ENCODE measurements at places on chromosomes 3 and 15. TPM values are rescaled to one million over a fixed set of nuclear protein-coding genes. Genes with fewer than 3 reads are reported as not detected.
A peak's percentile ranks its signal among the peaks of the same experiment; 100 is the strongest.

Gene GOLGA8O
- total RNA-seq, result not detected

Gene POMGNT2
- total RNA-seq, result 20.2 TPM

Gene EPHB1
- not detected for total RNA-seq

DNA sequence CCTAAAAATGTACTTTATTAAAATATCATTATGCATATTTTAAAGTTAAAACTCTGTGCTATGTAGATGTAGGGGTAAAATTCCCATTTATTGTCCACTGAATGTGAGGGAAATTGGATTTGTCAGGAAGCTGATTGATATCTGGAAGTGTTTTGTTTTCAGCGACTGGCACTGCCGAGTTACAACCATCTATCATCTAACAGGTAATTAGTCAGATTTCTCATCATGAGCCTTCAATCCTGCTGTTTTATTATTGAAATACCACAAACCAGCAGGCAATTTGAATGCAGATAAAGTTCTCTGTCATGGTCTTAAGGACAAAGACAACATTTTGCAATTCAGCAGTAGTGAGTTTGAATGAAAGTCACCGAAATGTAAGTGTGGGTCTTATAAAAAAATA is 40.5 kb downstream of the ZIC1 start:
- no peak for DNase-seq

- DNase-seq, result no peak
Measured at GRCh38 chr3:187763850-187764648, 18.8 kb upstream of the BCL6 start.

- DNase-seq, result no peak
Measured at GRCh38 chr3:140277886-140278285, 342.9 kb downstream of the CLSTN2 start.

- DNase-seq, result peak; percentile 76
Measured at GRCh38 chr3:113231391-113231790, 20.0 kb downstream of the BOC start.

GRCh38 chr15:95292785-95293450 is 1037.6 kb upstream of the NR2F2 start:
- DNase-seq, result no peak

DNA sequence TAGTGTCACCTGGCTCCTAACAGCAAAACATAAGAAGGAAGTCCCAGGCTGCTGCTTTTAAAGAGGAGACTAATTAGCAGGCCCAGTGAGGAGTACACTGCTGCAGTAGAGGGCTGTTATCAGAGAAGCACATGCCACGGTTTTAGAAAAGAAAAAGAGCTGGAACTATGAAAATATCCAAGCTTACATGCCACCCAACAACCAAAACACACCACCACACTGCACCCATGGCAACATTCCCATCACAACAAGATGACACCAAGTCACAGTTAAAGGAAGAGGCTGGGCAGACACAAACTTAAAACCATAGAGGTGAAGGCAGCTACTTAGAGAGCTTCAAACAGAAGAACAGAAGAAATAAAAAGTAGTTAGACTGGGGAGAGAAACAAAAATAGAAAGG is 37.0 kb downstream of the NPTN start:
- DNase-seq, result no peak

DNA sequence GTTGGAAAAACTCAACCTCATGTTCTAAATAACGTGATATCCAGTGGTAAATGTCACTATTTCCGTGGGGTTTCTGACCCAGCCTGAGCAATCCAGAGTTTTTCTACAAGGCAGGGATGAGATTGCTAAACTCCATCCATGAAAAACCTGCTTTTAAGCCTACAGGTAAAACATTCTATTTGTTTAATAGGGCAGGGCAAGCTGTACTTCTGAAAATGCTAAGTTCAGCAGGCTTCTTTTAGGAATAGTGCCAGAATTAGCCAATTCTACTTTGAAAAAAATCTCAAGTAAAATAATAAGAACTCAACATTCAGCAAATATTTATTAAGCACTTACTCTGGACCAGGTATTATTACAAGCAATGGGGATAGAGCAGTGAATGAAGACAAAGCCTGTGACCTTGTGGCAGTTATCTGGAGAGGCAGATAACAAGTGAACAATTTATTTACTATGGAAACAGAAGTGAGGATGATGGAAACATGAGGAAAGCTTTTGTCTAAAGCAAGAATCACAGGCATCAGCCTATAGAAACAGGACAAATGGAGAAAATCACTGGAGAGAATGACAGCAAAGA is 13.3 kb downstream of the RPSA start:
- DNase-seq, result no peak

DNA sequence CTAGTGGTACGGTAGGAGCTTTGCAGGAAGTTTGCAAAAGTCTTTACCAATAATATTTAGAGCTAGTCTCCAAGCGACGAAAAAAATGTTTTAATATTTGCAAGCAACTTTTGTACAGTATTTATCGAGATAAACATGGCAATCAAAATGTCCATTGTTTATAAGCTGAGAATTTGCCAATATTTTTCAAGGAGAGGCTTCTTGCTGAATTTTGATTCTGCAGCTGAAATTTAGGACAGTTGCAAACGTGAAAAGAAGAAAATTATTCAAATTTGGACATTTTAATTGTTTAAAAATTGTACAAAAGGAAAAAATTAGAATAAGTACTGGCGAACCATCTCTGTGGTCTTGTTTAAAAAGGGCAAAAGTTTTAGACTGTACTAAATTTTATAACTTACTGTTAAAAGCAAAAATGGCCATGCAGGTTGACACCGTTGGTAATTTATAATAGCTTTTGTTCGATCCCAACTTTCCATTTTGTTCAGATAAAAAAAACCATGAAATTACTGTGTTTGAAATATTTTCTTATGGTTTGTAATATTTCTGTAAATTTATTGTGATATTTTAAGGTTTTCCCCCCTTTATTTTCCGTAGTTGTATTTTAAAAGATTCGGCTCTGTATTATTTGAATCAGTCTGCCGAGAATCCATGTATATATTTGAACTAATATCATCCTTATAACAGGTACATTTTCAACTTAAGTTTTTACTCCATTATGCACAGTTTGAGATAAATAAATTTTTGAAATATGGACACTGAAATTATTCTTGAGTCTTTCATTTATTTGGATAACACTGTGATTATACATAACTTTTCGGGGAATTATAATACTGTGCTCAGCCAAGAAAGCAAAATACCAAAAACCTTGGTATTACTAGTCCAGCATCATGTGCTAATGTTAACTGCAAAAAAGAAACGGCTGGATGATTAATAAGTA is 2.2 kb downstream of the SOX2 start:
- DNase-seq, result no peak

GRCh38 chr3:83453056-83453455 is 1505.7 kb upstream of the CADM2 start:
- no peak for DNase-seq

DNA sequence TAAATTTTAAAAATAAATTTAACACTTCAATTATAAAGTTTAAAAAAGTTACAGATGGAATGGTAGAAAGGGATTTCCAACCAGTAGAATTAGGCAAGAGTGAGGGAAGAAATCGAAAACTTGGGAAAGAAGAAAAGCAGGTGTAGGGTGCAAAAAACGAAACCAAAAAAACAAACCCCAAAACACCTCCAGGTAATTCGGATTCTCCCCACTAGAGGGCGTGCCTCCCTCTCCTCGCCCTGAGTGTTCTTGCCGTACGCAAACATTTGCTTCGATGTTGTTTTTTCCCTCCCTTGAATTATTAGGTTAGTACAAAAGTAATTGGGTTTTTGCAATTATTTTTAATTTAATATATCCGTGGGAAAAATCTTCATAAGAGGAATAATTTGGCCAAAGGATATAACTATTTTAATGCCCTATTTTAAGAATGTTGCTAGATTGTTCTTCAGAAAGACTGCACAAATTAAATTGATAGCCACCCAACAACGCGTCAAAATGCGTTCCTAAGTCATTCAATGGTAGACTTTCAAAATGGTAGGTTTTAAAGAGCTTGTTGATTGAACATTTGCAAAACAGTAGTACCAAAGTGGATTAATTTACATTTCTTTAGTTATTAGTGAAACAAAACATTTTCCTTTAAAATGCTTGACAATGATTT is 63.7 kb downstream of the SLC30A4 start:
- DNase-seq, result peak; percentile 58

GRCh38 chr3:32009101-32009500 is 27.6 kb downstream of the ZNF860 start:
- no peak for DNase-seq

GRCh38 chr3:15160662-15161061 is 45.4 kb upstream of the CAPN7 start:
- DNase-seq, result no peak

Data from A172 (cell line).